NCI-H446 (cell line): ENCODE measurements at places on chromosomes 5 and 9.

DNA sequence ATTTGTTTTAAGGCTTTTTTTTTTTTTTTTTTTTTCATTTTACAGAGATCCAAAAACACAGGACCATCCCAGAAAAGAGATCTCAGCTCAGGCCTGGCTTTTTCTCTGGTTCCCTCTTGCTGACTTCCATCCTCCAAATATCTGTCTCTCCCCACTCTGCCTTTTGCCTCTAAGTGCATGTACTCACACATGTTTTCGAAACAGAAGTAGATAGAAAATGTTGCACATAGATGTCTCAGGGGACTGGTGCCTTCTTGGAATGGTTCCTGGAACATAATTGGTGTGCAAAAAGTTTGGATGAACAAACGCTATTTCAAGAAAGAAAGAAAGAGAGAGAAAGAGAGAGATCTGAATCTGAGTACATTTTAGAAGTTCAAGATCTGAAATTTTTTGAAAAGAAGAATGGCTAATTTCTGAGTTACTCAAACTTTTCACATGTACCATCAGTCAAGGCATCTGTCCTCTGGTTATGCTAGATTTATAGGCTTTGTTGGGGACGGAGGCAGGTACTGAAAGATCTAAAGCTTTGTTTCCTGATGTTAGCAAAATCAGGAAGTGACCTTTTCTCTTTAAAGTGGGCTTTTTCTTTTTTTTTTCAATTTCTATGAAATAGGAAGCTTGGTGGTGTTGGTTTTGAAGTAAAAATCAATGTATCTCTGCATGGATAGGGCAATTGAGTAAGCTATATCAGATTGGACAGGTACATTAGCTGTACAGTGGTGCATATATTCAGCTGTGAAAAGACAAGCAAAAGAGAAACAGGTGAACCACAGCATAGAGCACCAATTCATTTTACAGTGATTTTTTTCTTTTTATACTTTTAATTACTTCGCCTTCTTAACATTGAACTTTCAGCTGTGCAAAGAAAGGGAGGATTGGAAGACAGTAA lies 8.5 kb upstream of the TNFSF8 start:
- DNase-seq: no peak

DNA sequence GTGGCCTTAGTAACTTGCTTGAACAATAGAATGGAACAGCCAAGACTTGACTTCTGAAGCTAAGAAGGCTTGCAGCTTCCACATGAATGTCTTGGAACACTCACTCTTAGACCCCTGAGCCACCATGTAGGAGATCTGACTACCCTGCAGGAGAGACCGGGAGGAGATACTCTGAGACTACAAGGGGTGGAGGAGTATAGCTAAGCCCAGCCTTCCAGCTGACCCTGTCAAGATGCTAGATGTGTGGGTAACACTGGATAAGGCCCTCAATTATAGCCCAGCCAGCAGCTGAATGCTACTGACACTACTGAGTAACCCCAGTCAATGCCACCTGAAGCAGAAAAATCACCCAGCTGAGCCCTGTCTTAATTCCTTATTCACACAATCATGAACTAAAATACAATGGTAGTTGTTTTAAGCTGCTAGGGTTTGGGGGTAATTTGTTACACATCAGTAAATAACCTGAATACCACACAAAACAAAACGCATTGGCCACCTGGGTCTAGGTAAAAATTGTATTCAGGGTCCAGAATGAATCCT lies 180.9 kb downstream of the FSTL4 start:
- no peak for DNase-seq

DNA sequence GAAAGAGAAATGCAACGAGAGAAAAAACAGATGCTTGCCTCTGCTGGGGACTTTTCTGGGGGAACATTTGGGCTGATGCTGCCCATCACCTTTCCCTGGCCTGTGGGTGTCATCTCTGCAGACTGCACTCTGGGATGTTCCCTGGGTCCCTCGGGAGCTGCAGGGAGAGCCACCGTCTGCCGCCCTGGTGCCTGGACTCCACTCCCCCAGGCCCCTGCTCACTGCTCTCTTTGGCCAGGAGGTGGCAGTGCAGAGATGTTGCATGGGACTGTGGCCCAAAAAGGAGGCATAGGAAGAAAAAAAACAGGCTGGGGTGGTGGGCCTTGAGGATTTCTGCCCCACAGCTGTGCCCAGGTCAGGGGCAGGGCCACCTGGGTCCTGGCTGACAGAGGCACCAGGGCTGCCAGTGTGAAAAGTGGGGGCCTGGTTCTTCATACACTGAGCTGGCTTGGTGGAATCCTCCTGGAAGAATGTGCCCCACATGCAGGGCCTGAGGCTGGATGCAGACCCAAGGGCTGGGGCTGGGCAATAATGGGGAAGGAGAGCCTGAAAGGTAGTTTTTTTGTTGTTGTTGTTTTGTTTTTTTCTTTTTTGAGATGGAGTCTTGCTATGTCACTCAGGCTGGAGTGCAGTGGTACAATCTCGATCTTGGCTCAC lies 353.6 kb downstream of the SLIT3 start:
- no peak for DNase-seq

GRCh38 chr9:136538599-136539426 lies 7.0 kb downstream of the NOTCH1 start:
- DNase-seq: no peak

DNA sequence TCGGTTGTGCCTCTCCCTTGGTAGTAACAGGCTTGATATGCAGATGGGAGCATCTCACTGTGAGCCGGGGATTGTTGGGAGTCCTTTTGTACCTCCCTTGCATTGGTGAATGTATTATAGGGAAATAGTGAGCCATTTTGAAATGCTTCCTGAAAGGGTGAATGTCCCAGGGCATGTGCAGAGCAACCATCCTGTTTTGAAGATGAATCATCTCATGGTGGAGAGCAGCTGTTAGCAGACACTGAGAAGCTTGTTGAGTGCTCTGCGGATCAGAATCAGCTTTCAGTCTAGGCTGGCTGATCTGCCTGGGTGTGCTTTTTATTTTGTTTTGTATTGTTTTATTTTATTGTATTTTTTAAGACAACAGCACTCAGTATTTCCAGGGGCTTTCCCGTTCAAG lies 29.7 kb downstream of the SLC36A1 start:
- no peak for DNase-seq

DNA sequence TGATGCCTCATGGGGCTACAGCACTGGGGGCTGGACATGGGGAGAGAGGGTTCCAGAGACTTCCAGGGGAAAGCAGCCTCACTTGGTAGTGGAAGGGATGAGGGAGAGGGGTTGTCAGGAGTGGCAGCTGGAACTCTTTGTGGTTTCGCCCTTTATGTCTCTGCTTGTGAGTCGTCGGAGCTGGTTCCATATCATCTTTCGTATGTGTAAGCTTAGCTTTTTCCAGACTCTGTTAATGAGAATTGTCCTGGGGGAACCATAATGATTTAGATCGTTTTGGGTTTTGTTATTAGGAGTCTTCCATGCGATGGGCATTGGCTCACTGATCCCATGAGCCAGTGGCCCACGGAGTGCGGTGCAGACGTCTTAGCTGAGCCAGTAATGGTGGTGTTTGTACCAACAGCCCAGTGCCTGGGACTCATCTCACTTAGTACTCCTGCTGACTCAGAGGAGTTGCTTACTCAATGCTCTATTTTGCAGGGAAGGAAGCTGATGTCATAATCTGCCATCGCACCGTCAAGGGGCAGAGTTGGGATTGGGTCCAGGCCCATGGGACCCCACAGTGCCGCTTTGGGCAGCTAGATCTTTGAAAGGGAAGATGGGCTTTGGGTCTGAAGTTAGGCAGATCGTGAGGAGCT lies 48.5 kb downstream of the NEK6 start:
- DNase-seq: no peak

DNA sequence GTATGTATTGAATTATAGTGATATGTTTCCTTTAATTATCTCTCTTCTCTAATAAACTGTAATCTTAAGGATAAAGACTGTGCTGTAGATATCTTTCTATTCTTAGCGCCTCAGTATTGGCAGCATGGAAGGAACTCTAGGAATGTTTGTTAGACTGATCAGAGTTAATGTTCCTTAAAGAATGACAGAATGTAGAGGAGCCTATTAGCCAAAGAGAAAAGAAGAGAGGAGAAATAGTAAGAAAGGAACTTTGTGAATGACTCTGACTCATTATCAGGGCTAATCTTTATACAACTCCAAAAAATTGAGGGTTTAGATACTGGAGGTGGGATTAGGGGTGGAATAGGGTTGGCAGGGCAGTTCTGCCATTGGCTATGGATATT lies 59.0 kb upstream of the NUDT12 start:
- DNase-seq: no peak

GRCh38 chr5:77390221-77390620 lies 101.9 kb downstream of the WDR41 start:
- DNase-seq: no peak

GRCh38 chr9:16970321-16970720 lies 99.9 kb upstream of the BNC2 start:
- no peak for DNase-seq

DNA sequence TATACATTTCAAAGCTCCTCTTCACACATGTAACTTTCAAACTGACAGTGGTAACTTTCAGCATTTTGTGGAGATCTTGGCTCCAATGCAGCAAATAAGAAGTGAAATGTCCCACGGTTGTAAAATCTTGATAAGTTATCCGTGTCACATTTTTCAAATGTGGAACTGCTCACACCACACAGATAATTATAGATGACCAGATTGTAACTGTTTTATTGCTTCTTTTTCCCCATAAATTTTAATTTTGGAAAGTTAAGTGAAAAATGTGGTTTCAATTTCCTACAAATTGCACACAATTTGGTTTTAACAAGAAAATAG lies 347.1 kb downstream of the EBF1 start:
- DNase-seq: no peak

GRCh38 chr5:156375895-156376495 lies 49.0 kb downstream of the SGCD start:
- DNase-seq: no peak

- DNase-seq: no peak
Measured at GRCh38 chr5:138463419-138464007, 1.8 kb upstream of the EGR1 start.

GRCh38 chr9:102550266-102550665 lies 444.9 kb upstream of the CYLC2 start:
- DNase-seq: no peak

- DNase-seq: no peak
Measured at GRCh38 chr9:116032683-116033440, 120.7 kb upstream of the PAPPA start.

GRCh38 chr9:18480662-18481093 lies 6.7 kb downstream of the ADAMTSL1 start:
- no peak for DNase-seq

DNA sequence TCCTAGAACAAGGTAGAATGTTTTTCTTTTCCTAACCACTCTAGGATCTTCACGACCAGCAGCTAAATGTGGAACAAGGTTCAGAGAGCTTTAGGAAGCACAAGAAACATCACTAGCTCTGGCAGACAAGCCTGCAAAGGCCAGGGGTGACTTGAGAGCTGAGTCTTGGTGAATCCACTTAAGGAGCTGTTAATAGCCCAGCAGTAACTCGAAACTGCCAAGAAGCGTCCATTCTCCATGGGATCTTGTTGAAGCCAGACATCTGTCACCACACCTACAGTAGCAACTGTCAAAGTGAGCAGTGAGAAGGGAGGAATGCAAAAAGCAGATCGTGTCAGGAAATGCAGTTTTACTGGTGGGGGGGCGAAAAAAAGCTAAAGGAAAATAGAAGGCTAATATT lies 87.2 kb downstream of the ATPSCKMT start:
- no peak for DNase-seq

DNA sequence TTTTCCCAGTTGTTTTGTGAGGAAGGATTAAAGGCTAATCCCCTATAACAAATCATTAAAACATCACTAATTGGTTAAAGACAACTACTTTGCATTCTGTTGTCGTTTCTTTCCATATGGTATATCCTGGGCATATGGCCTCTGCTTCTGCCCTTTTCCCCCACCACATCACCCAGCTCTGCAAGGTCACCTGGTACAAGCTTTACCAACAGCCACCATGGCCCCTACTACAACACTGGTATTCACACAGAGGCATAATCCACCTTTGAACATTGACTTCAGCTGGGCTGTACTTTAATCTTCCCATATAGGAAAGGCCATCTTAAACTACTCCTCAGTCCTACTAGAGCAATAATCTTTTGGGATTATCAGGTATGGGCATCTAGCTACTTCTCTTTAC lies 866.1 kb downstream of the TLE4 start:
- DNase-seq: no peak

DNA sequence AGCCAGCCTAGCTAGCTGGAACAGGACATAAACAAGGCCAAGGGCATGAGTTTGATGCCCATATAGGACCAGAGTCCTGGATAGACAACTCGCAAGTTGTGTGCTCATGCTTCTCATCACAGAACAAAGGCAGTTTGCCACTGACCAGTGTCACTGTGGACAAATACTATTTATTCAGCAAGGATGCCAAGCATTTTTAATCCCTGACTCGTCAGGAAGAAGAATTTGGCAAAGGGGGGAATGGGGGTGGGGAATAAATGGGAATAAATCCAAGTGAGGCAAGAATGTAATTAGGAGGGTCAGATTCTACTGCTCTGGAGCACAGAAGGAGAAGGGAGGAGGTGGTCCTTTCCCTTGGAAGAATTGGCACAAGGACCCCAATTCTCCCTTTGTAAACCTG lies 46.8 kb upstream of the ANKRD55 start:
- DNase-seq: no peak

GRCh38 chr5:74394528-74394915 lies 246.0 kb downstream of the ENC1 start:
- DNase-seq: no peak

- no peak for DNase-seq
Measured at GRCh38 chr5:154756009-154756867, 1.1 kb downstream of the LARP1 start.

- no peak for DNase-seq
Measured at GRCh38 chr5:142506046-142506445, 179.8 kb downstream of the FGF1 start.

GRCh38 chr9:98652741-98653140 lies 56.0 kb downstream of the GABBR2 start:
- no peak for DNase-seq

- DNase-seq: no peak
Measured at GRCh38 chr9:88198341-88198807, 60.1 kb upstream of the SPATA31C2 start.

DNA sequence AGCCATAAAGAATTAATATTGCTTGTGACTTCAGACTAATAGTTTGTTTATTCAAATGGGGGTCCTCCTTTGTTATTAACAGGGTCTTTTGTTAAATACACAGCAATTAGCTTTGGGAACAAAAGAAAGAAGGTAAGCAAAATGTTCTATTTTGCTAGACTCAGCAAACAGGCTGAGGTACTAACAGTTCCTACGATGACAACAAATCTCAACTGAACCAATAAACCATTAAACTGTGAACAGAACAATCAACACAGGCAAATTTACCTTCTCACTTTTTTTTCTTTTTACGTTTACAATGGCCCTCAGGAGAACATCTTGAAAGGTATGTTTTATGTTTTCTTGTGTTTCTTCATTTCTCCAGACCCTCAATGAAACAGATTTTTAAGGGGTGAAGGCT lies 207.2 kb downstream of the NFIB start:
- DNase-seq: no peak

GRCh38 chr5:17443333-17444130 lies 54.5 kb upstream of the TAF11L2 start:
- no peak for DNase-seq

DNA sequence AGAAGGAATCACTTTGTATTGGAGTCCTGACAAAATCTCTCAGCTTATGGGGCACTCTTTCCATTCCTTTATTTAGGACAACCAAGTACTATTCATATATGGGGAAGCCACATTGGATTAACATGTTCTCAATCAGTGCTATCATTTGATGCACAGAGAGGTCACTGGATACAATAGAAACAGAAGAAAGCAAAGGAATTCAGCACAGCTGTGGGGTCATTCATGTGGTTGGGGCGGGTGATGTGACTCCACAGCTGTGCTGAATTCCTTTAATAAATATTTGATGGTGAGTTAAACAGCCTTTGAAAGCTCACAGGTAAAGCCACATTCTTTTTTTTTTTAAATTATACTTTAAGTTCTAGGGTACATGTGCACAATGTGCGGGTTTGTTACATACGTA lies 854 bp upstream of the TEX48 start:
- no peak for DNase-seq
